Posterior vena cava (tissue), 2 donors: ENCODE measurements at places on chromosomes 7 and 10.

DNA sequence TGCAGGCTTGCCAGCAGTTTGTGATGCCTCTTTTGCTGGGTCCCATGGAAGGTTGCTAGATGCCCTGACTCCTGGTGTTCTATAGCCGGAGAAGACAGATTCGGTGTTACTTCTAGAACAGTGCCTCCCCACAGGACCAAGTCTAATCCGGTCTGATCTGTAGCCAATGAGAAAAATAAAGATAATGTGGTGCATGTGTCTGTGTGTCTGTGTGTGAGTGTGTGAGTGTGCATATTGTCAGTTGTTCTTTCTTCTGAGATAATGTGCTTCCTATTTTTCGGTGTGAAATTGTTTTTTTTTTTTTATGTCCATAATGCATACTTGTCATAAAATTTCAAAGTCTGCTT is 29.7 kb upstream of the ZNRF2 start:
- no peak for DNase-seq

- no peak for DNase-seq
These were observed 73.2 kb downstream of the DNAJB6 start for GRCh38 chr7:157409753-157410727.

- DNase-seq: no peak
These were observed 30.7 kb upstream of the EPC1 start for GRCh38 chr10:32377458-32378259.

- DNase-seq: peak; percentile 66
These were observed 1.2 kb downstream of the EN2 start for GRCh38 chr7:155458878-155459699.

- no peak for DNase-seq
These were observed 268.2 kb downstream of the CCDC3 start for GRCh38 chr10:12733271-12733670.

- no peak for DNase-seq
These were observed 39.1 kb upstream of the BET1 start for GRCh38 chr7:94043299-94043698.

DNA sequence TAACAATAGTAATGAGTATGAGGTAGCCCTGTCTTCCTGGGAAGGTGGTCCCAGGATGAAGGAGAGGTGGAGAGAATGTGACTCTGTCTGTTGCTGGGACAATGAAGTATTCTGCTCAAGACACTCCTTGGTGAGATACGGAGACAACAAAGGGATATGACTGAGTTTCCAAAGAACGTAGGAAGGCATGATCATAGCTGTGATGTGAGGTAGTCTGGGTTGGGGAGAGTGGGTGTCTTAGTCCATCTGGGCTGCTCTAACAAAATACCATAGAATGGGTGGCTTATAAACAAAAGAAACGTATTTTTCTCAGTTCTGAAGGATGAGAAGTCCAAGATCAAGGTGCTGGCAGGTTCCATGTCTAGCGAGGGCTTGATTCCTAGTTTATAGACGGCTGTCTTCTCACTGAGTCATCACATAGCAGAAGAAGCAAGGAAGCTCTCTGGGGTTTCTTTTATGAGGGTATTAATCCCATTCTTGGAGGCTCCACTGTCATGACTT is 84.9 kb upstream of the RHOBTB1 start:
- DNase-seq: no peak

DNA sequence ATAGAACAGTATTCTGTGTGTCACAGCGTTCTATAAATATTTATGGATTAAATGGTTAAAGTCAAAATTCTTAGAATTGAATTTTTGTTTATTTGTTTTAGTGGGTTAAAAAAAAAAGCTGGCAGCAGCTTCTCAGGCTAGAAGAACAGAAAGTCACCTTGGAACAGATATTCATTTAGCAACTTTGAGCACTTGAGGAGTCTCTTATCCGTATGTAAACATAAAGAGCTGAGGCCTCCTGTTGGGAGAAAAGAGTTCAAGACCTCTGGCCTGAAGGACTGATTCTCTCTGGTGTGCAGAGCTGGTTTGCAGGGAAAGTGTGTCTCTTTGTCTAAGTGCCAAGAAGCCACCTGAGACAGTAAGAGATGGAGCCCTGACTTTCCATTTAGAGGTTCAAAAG is 109.9 kb downstream of the HERPUD2 start:
- no peak for DNase-seq

GRCh38 chr7:131342864-131343442 is 15.3 kb downstream of the MKLN1 start:
- DNase-seq: no peak

DNA sequence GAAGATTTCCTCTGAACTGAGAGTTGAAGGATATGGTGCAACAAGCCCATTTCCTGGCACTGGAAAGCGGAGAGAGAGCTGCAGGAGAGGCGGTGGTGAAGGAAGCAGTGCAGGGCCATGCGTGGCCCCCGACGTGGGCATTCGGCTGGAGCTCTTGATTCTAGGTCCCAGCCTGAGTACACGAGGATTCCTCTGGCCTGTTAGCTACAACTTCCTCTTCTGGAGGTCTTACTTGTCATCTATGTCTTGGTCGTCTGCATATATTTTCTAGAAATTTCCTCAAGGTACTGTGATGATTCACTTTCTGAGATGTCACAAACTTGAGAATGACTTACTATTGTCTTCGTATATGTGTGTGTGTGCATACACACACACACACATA is 59.2 kb upstream of the JAZF1 start:
- DNase-seq: no peak

DNA sequence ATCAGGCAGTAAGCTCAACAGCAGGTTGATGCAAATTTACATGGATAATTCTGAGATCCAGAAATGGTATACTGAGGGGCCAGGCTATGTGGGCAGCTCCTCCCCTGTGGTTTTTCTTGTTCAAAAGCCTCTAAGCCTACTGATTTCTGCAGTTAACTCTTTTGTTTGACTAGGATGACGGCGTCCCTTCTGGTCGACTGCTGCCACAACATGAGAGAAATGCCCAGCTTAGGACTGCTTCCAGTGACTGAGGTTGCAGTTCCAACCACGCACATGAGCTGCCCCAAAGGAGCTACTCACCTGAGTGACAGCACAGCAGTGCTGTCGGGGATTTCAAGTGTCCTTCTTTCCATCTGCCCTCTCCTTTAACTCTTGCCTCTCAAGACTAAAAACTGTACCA is 973.0 kb upstream of the GHITM start:
- no peak for DNase-seq

- no peak for DNase-seq
These were observed 661.9 kb downstream of the SUGCT start for GRCh38 chr7:40796723-40797122.

DNA sequence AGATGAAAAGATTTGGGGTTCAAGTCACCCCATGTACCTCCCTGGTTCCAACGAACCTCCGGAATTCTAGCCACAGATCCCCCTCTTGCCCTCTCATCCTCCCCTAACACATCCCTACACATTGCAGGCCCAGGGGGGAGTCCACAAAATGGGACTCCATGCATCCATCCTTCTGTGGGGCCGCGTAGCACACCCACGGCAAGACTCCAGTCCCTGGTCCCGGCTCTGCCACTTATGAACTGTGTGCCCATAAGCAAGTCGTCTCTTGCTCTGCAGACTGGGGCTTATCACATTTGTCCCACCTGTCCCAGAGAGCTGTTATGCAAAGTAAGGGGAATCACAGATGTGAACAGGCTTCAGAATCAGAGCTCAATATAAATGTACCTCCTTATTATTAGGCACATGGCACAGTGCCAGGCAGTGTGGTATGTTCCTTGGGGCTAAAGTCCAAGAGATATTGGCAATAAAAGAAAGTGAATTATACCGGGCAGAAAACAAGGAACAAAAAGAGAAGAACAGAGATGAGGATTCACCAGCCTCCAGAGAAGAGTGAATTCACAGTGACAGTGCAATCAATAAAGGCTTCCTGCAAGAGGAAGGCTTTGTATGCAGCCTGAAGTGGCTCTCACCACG is 73.9 kb downstream of the KCNMA1 start:
- DNase-seq: no peak

DNA sequence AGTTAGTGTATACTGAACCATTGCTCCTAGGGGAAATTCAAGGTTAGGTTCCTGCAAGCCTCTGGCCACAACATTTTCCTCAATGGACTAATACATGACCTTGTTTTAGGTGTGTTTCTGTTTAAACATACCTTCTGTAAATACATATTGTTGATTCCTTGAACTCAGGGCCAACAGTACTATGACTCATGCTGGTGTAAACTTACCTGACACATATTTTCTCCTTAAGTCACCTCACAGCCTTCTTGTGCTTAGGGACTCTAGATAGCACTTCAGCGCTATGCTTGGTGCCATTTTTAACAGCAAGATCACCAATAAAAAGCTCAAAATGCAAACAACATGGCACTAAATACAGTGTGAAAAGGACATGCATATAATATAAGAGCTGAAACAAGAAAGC is 176.4 kb downstream of the TAX1BP1 start:
- DNase-seq: no peak

DNA sequence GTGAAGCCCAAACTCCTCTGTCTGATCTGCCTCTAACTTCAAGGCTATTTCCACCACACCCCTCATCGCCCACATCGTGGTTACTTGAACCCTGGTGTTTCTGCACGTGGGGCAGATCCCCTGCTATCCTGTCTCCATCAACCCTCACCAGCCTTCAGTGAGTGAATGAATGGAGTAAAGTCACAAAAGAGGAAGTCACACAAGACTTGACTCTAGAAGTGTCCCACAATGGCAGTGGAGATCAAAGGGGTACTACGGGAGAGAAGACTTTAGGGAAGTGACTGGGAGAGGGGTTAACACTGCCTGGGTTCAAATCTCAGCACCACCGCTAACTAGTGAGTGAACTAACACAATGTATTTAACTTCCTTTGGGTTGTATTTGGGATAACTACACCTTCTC is 85.9 kb downstream of the COBL start:
- DNase-seq: no peak

- DNase-seq: no peak
These were observed 98.2 kb downstream of the ZNF777 start for GRCh38 chr7:149362696-149363095.

DNA sequence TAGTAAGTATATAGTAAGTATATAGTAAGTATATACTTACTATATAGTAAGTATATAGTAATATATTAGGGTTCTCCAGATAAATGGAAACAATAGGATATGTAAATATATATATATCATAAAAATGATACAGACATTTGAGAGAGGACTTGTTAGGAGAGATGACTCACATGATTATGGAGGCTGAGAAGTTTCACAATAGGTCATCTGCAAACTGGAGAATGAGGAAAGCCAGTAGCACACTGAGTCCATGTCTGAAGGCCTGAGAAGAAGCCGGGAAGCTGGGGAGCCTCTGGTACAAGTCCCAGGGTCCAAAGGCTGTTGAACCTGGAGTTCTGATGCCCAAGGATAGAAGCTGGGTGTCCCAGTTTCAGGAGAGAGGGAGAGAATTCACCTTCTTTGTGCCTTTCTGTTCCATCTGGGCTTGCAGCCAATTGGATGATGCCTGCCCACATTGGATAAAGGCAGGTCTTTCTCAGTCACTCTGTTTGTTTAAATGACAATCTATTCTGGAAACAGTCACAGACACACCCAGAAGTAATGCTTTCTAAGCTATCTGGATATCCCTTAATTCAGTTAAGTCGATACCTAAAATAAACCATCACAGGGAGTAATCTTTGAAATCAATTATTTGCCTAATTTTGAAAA is 205.5 kb upstream of the CDC14C start:
- DNase-seq: no peak

DNA sequence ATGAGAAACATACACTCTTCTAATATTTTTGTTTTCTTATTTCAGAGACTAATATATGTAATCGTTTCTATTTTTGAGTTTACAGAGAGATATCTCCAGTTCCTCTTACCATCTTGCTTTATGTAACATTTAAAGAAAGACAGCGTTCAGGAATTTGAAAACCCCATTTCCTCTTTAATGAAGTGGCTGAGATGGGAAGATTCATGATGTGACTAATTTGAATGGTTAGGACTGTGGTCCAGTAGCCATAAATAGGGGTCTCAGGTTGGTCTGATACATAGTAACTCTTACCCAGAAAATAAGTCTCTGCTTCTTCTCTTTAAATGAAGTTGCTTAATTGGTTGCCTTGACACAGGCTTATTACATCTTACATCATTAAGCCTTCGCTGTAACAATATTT is 6.9 kb downstream of the KMT2E start:
- DNase-seq: no peak

DNA sequence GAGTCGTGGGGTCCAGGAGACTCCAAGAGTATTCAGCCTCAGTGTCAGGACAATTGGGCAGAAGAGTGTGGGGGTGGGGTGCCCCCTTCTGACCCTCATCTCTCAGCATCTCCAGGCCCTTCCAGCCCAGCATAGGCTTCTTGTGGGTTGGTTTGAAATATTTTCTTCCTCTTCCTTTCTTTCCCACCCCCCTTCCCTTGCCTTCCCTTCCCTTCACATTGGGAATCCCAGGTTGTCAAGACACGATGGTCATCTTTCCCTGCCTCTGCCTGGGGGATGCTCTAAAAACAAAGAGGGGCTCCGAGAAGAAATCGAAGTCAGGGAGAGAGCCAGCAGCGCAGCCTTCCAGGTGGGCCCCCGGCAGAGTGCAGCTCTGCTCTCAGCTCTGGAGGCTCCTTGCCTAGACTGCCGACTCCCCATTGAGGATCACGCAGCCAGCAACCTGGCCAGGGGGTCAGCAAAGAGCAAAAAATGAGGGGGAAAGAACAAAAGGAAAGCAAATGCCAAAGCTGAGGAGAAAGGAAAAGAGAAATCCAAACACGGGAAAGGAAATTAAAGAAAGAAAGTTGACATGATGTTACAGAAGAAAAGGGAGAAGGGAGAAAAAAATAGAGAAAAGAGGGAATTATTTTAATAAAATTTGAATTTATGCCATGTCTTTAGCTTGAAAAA is 1.5 kb downstream of the PAX2 start:
- DNase-seq: peak; percentile 47

GRCh38 chr10:119238577-119238976 is 31.2 kb downstream of the GRK5 start:
- no peak for DNase-seq

- peak; percentile 80 for DNase-seq
These were observed 613 bp downstream of the USP6NL start for GRCh38 chr10:11610826-11611247.

- DNase-seq: no peak
These were observed 23.6 kb upstream of the STK17A start for GRCh38 chr7:43559171-43559945.

DNA sequence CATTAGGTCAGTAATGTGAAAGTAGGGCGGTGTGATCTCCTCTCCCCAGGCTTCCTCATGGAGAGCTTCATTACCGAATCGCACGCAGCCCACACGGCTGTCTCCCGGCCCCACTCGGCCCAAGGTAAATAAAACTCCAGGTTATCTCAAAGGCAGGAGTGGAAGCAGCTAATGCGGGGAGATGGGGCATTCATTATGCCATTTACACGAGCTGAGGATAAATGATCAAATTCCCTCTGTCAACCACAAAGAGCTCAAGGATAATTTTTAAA is 93.5 kb downstream of the ADARB2 start:
- no peak for DNase-seq

- DNase-seq: no peak
These were observed 16.2 kb downstream of the SVIL start for GRCh38 chr10:29618341-29619171.

GRCh38 chr10:12322583-12323131 is 26.7 kb upstream of the CAMK1D start:
- peak; percentile 31 for DNase-seq

DNA sequence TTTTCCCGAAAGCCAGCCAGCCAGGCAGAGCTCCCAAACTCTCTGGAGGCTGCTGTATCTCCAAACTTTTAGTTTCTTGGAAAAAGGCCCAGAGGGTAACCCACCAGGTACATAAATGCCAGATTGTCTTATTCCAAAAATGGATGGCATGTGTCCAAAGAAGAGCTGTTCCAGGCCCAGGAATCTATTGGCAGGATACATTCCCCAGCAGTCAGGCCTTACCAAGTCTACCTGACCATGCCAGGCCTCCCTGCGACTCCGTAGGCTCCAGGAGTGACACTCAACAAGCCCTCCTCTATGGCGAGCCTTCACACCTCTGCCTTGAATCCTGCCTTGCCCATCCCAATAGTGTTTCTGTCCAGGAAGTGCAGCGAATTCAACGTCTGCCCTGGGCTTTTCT is 95.6 kb downstream of the GRB10 start:
- no peak for DNase-seq
